Amniotic epithelial cell (primary cell): ENCODE measurements at places on chromosomes 5 and 9.
A peak's percentile ranks its signal among the peaks of the same experiment; 100 is the strongest.

- no peak for DNase-seq
Measured at GRCh38 chr5:61801174-61801573, 469.1 kb downstream of the ZSWIM6 start.

GRCh38 chr9:100222674-100223073 lies 123.6 kb downstream of the INVS start:
- peak; percentile 37 for DNase-seq

DNA sequence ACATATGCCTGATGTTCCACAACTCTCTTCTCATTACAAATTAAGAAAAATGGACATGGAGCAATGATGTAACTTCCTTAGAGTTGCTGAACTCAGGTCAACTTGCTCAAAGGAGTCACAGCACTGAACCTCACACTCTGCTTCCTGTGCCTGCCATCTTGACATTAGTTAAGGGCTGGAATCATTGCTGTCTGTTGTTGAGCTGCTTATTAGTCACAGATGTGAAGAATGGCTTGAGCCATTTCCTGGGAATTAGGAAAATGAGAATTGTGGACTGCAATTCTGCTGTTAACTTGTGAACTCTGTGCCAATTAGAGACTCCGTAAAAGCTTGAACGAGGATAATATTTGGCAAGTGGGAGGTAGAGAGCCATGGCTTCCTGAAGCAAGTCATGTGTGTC lies 212.0 kb downstream of the ADAMTS12 start:
- no peak for DNase-seq

DNA sequence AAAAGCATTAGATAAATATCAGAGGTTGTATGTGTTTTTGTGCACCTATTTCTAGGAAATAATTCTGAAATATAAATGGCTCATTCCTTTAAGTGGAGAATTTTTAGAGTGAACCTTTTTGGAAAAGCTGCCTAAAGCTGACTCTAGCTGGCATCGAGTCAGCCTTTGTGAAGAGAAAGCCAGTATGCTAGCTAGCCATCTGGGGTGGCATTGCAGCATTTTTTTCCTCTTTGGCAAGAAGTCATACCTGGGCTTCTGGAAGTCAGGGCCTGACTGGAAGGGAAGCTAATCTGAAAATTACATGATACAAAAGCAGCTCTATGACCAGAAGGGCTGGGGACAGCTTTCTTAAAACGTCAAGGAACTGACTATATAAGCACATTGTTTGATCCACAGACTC lies 19.7 kb downstream of the ANP32B start:
- DNase-seq, result no peak

DNA sequence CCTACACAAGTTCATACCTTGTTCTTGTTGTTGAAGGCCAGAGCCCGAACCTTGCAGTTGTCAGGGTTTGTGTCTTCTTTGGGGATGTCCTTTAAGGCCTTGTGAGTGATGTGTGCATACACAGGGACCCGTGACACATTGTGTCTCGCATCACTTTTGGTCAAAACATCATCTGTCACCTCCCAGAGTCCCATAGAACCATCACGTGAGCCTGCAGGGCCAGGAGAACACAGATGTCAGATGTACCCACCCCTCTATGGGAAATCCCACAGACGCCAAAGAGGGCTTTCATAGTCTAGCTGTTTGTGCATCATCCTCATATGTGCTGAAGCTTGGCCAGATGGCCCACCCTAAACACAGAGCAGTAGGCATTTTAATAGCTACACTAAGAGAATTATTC lies 28.2 kb downstream of the DCAF12 start:
- no peak for DNase-seq

DNA sequence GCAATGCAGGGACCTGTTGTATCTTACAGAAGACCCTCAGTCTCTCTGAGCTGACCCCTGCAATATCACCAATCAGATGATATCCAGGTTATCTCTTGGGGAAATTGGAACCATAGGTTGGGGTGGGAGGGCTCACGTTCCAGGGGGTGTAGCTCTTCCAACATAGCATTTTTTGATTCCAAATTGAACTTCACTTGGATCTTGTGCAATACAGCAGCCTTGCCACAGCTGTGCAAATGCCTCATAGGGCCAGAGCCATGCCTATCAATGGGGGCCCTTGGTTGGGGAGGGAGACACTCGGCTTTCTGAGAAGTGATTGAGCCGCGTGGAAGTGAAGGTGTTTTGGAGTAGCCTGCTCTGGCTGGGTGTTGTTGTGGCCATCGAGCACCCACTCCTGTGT lies 117.2 kb upstream of the PITX1 start:
- DNase-seq, result no peak

DNA sequence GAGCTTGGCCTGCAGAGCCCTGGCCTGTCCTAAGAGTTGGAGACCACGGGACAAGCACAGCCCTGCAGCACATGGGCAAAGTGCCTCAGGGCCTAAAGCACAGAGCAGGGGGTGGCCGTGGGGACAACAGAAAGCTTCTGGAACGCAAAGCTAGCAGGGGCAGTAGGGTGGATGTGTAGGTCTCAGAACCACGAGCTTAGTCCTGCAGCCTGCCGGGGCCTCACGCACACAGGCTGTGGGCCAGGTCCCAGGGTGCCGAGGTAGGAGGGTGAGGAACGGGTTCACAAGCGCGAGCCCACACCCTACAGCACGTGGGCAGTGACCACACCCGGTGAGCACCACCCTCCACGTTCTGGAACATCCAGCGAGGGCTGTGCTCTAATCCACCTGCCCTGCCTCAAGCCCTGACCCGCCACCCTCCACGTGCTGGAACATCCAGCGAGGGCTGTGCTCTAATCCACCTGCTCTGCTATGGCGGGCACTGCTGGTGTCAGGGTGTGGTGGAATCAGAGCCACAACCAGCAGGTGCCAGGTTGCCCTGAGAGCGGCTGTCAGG lies 9.3 kb downstream of the CLPTM1L start:
- DNase-seq, result no peak

- peak; percentile 84 for DNase-seq
Measured at GRCh38 chr9:16884952-16885513, 14.6 kb upstream of the BNC2 start.
